ENCODE measurements at places on chromosomes 7 and 10.

GRCh38 chr7:155329225-155329624, 31.5 kb downstream of the INSIG1 start:
- no peak for DNase-seq

DNA sequence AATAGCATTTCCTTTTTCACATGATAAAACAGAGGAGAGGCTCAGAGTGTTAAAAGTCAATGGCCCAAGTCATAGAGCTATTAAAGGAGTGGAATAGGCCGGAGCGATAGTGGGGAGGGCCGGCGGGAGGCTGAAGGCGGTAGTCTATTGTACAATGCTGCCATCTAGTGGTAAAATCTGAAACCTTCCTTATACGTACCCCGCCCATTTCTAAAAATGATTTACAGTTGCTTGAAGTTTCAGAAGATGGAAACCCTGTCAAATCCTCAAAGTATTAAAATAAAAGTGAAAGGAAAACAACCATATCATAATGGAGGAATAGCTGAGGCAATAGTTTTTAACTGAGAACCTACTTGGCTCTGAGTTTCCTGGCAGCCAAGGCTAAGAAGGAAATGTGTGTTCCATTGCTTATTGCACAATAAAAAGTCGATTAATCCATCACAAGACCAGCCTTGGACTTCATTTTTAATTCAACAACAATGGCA, 209.1 kb downstream of the CCSER2 start:
- no peak for DNase-seq

GRCh38 chr10:131915990-131916766, 15.4 kb downstream of the PPP2R2D start:
- DNase-seq, result no peak

- DNase-seq, result peak; percentile 53
Observed at GRCh38 chr7:26441002-26441521, 149.4 kb downstream of the SNX10 start.

GRCh38 chr10:112456533-112456932, 9.5 kb downstream of the VTI1A start:
- no peak for DNase-seq

DNA sequence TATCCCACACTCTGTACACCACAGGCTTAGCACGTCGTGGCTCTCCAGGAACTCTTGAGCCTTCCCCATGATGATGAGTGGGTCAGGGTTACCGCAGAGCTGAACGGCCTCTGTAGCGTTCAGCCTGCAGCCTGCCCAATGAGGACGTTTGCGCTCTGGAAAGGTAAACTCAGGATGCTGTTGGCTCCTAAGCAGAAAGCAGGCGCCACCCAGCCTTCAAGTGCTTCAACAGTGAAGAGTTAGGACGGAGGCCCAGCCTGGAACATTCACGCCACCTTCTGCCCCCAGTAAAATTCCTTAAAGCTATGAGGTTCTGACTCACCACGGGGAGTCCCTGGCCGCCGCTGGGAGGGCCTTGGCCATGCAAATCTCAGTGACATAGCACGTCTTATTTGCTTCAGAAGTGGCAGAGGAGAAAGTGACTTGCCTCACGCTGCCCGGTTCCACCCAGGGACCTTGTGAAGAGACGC, 161.5 kb upstream of the SH2B2 start:
- DNase-seq, result no peak

DNA sequence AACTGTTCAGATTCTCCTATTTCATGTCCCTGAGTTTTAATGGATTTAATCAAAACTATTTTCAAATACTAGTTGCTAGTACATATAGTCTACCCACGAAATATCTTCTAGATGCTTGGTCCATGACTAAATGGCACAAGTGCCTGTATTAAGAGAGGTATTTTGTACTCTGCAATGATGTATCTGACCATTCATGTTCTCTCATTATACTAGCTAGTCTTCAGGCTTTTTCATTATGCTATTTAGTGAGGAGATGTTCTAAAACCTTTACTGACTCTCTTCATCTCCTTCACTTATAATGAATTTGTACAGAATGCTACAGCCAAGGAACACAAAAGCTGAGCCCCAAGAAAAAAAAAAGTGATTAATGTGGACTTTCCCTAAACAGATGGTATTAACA, 222.5 kb downstream of the AHR start:
- no peak for DNase-seq

DNA sequence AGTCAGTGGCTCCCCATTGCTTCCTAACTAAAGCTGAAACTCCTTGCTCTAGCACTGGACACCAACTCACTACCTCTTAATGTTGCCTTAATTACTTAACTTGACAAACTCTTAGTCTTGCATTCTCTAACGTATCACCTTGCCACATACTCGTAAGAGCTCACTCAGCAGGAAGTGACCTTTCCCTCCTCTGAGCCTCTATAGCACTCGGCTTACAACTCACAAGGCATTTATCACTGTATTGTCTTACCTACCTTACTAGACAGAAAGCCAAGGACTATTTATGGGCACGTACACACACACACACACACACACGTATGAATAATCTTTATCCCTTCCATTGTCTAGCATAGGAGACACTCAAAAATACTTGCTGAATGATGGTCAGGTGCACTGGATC, 21.2 kb downstream of the CEP41 start:
- no peak for DNase-seq
